Activated naive CD4-positive, alpha-beta T cell treated with anti-CD3 and anti-CD28 coated beads, Interleukin-2, amount 50 U/mL, for 16 hours (primary cell): ENCODE measurements at places on chromosomes 16 and 17.

DNA sequence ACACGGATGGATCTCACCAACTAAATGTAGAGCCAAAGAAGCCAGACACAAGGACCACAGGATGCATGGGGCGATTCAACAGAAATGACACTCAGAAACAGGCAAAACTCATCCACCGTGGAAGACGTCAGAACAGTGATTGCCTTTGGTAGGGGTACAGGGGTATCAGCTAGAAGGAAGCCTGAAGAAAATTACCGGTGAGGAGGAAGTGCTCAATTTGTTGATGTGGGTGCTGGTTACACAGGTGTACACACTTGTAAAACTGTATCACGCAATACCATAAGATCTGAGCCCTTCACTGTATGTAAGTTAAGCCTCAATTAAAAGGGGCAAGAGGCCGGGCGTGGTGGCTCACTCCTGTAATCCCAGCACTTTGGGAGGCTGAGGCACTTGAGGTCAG, 226.1 kb downstream of the C16orf78 start:
- no peak for DNase-seq

DNA sequence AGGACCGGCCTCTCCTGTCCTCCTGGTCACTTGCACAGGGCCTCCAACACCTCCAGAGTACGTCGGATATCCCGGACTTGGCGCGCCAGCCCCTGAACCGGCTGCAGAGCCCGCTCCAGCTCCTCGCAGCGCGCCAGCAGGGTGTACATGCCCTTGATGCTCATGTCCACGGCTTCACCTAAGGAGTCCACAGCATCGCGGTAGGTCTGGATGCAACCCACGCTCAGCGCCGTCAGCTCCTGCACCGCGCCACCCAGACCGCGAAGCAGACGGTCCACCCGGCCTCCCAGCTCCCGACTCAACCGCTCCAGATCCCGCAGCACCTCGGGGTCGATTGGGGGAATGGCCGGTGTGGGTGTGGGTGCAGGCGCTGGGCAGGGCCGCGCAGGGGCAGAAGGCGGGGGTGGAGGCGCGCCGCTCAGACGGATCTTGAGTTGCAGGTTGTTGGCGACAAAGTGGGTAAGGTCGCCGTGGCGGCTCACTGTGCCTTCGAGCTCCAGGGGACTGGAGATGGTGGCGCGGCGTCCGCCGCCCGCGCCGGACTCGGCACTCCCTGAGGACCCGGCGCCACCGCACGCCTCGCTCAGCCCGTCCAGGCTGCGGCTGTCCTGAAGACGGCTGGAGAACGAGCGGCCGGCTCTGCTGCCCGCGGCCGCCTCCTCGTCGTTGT, 804 bp downstream of the BORCS6 start:
- DNase-seq = peak; percentile 26

DNA sequence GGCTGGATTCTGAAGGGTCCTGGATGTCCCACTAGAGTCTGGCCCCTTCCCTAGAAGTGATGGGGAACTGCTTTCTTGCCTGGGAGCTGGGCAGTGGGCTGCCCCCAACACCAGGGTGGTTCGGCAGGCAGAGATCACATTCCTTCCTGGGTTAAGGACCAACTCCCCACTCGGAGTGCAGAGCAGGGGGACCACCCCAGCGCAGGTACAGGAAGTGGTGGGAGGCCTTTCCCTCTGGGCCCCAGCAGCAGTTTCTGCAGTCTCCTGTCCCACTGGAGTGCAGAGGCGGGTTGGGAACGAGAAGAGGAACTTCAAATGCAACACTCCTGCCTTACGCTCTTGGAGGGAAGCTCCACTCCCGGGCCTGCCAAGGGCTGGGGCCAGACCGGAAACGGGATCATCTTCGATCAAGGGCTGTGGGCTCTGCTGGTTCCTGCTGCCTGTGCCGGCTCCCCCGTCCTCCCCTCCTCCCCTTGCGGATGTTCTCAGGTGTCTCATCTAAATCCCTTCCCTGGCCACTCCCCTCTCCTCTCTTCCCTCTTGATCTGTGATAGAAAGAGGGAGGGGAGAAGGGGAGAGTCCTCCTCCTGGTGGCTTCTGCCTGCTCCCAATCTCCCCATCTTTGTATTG, 9.0 kb upstream of the NGFR start:
- DNase-seq = no peak

- peak; percentile 4 for DNase-seq
Measured at GRCh38 chr17:82943339-82943738, 103.5 kb upstream of the ZNF750 start.

DNA sequence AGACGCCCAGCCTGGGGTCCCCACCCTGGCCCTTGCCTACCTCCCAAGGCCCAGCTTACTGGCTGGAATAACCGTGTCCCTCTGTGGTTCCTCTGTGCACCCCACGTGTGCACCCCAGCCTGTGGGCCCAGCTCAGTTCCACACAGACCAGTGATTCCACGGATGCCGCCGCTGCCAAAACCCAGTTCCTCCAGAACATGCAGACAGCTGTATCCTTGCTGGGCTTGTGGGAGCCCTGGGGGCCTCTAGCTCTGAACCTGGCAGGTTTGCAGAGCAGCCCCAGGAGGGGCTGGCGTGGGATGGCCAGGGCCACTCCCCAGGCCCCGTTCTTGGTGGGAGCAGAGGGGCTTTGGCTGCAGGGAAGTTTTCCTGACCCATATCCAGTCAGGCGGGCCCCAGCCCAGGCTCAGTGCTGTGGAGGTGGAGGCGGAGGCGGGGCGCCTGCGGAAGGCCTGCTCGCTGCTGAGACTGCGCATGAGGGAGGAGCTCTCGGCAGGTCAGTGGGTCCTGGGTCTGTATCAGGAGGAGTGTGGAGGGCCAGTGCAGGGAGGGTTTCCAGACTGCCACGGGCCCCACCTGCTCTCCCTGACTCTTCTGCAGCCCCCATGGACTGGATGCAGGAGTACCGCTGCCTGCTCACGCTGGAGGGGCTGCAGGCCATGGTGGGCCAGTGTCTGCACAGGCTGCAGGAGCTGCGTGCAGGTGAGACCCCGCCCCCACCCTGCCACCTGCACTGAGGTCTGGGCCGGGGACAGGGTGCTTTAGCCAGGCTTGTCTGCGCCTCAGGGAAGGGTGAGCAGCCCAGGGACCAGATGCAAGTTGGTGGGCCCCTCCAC, 2.3 kb downstream of the TEDC2 start:
- no peak for DNase-seq
